Suppressor macrophage (primary cell): ENCODE measurements at places on chromosomes 5 and 9.
A peak's percentile ranks its signal among the peaks of the same experiment; 100 is the strongest.

DNA sequence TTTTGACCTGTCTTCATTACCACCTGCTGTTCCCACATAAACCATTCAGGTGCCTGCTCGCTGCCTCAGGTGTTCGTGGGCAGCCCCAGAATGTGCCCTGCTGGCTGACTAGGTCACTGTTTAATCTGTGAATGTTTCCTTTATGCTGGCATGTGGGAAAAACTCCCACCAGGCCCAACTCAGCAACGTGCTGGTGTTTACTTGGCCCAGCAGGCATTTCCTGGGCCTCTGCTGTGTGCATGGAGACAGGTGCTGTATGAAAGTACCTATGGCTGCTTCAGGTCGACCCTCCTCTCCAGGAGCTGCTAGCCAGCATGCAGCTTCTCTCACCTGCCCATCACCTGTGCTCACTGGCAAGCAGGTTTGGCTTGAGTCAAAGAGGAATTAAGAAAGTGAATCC is 65.8 kb downstream of the RAD23B start:
- DNase-seq: no peak

- no peak for DNase-seq
Observed at GRCh38 chr5:177049285-177049684, 26.8 kb downstream of the ZNF346 start.

DNA sequence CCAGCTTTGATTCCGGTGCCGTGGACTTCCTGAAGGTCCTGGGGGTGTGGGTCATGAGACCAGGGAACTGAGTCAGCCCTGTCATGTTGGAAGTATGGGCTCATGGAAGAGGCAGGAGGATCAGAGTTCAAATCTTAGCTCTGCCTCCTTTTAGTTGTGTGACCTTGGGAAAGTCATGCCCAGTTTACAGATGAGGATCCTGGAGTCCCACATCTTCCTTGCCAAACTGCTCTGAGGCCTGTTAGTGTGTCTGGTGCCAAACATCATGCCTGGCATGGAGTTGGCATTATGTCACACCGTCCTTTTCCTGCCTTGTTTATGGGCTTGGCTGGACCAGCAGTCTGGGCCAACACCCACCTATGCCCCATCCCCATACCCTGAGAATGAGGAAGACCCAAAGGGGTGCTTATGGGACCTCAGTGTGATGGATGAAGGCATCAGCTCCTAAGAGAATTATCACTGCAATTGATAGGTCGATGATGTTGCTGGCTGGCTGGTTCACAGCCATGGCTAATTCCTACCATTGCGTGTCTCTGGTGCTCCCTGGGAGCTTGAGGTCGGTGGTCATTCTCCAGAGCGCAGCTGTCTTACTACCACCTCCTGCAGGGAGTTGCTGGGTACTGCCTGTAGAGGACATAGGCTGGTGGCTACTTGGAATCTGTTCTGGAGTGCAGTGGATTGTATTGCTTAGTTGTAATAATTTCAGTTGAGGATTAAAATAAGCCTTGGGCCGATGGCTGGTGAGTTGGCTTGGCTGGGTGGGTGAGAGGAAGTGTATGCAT is 140.5 kb upstream of the PITX1 start:
- DNase-seq: no peak

- DNase-seq: peak; percentile 54
Observed at GRCh38 chr9:98251551-98251950, 3.9 kb downstream of the TBC1D2 start.

GRCh38 chr9:110142253-110142652 is 65.7 kb downstream of the C9orf152 start:
- no peak for DNase-seq

GRCh38 chr5:167160388-167160787 is 1131.1 kb upstream of the WWC1 start:
- DNase-seq: no peak

DNA sequence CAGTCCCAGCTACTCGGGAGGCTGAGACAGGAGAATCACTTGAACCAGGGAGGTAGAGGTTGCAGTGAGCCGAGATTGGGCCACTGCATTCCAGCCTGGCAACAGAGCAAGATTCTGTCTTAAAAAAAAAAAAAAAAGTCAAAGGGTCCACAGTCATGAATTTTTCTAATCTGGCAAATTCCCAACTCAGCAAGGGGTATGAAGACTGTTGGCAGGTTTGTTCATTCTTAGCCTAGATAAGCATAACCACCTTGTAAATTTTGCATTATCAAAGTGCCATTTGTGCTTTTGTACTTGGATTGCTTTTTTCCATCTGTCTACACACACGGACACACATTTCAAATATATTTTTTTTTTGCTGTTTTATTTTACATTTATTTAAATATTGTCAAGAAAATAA is 299.8 kb upstream of the NUDT12 start:
- no peak for DNase-seq

DNA sequence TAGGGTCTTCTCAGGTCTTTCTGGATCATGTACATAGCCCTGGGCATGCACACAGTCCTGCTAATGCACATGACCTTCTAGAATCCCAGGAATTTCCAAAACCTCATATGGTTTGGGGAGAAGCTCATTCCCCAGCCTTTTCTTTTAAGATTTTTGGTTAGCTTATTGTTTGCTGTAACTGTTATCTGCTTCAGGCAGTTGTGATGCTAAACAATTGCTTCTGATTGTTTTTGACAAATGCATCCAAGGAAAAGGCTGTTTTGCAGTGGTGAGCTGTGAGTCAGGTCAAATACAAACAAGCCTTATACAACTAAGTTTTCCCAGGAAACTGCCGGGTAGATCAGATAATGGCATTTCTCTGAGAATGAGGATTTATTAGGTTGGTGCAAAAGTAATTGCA is 32.7 kb downstream of the SMC5 start:
- no peak for DNase-seq

DNA sequence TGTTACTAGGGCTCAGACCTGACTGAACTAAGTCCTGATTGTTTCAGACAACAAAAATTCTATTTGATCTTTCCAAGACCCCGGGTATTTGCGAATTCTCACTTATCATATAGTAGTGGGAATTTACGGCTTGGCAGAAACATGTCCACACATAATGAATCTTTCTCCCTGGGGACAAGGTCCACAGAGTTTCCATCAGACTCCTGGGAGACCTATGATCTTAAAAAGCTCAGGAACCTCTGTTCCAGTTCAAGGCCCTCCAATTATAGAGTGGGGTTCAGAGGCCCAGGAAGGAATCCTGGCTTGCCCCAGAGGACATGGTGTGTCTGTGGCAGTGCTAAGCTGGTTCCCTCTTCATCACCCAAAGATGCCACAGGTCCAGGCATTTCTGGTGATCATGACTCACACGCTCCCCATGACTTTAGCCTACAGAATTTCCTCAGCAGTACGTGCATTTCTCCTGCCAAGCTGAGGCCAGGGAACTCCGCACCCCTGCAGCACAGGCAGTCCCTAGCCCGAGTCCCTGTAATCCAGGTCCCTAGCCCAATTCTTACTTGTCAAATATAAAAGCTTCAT is 12.6 kb downstream of the RAPGEF1 start:
- peak; percentile 82 for DNase-seq

DNA sequence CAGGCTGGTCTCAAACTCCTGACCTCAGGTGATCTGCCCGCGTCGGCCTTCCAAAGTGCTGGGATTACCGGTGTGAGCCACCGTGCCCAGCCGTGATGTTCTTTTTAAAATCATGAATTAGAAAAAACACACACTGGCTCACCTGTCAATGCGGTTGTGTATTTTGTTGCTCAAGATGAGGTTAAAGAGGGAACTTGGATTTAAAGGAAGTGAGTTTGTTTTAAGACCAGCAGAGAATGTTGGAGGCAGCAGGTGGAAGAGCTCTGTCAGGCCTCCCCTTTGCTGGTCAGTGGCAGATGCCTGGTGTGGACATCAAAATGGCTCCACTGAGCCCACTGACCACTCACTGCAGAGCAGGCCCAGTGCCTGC is 38.9 kb downstream of the WNK2 start:
- DNase-seq: no peak

- DNase-seq: no peak
Observed at GRCh38 chr9:68740561-68740960, 35.5 kb downstream of the PIP5K1B start.

DNA sequence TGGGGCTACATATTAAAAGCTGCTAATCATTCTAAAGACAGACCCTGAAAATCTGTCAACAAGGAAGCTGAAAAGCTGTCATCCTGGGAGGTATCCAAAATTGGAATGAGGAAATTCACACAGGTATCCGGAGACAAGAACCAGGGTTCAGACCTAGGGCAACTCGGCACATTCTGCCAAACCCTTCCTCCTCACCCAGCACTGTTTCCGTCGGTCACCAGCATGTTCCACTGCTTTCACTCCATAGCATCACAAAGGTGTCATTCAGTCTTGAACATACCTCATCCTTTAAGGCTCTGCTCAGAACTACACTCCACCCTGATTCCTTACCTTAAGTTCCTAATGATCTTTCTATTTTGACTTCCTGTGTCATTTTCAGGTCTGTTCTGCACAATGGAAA is 153.1 kb upstream of the RASA1 start:
- no peak for DNase-seq

GRCh38 chr5:141904551-141904950 is 19.1 kb upstream of the DELE1 start:
- DNase-seq: no peak

DNA sequence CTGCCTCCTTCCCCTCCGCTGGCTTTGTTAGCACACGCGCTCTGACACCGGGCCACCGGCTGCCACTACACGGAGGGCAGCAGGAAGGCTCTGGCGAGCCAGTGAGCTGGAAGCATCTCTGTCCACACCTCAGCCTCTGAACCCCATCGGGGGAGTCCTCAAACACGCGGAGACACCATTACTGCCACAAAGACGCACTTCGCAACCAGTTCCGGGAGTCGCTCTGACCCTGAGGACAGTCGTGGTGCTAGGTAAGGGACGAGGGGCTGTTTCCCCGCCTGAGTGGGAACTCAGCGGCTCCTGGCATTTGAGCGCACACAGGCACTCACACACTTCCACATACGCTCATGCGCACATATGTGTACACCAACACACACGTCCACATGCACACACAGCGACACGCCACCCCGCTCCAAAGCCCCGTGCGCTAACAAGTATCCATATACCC is 160.0 kb downstream of the C9orf152 start:
- DNase-seq: peak; percentile 39

- DNase-seq: no peak
Observed at GRCh38 chr5:115348175-115348574, 51.7 kb upstream of the CCDC112 start.

- no peak for DNase-seq
Observed at GRCh38 chr5:113271745-113272454, 162.9 kb downstream of the TSSK1B start.

GRCh38 chr9:33198165-33198564 is 31.0 kb upstream of the B4GALT1 start:
- DNase-seq: no peak

DNA sequence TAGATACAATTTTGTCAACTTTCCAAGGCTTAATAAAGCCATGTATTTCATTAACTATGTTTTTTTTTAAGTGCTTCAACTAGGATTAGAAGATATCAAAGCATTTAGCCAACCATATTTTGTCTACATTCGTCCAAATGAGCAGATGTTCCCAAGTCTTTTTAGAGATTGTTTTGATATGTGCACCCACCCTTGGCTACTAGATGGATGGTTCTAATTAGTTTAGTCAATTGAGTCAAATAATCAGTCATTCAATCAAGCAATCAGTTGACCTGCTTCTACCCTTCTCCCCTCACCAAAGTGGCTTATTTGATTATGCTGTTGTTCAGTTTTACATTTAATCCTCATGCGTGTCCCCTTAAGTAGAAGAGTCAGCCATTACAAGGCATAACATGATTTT is 319.5 kb upstream of the TNC start:
- no peak for DNase-seq

- no peak for DNase-seq
Observed at GRCh38 chr5:174732036-174733020, 7.9 kb downstream of the MSX2 start.

DNA sequence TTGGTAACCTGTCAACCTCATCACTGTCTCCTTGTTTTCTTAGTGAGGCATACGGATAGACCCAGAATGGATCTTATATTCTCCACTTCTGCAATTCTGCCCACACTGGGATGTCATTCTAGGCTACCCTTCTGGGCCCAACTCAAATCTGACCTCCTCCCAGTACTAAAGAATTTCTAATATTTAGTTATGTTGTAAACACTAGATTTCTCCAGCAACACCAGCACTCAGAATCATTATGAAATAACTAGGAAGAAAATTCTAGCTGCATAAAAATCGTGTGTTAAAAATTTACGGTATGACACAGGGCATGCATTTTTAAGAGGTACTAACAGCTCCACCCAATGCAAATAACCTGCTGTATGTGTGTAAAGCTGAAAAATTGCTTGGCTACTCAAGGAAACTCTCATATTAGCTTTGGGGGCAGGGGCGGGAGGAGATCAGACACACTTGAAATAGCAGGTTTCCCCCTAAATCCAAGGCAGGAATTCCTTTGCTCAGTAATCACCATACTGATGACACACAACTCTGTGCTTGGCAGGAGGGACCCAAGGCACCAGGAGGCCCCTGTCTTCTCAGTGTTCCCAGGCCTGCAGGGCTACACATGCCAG is 27.3 kb downstream of the MACROH2A1 start:
- DNase-seq: no peak

DNA sequence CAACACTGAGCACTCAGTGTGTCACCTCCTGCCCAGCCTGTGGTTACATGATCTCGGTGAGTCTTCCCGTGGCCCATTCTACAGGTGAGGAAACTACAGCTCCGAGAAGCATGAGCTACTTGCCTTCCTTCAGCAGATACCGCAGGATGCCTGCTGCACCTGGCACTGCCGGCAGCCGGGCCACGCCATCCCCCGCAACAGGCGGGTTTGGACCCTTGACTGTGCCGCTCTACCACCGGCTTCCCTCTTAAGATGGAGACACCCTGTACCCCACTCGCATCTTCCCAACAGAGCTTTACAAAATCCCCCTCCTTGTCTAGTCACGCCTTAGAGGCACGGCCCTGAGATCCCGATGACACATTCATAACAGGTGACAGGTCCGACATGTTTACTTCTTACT is 74.9 kb upstream of the OTULINL start:
- no peak for DNase-seq

DNA sequence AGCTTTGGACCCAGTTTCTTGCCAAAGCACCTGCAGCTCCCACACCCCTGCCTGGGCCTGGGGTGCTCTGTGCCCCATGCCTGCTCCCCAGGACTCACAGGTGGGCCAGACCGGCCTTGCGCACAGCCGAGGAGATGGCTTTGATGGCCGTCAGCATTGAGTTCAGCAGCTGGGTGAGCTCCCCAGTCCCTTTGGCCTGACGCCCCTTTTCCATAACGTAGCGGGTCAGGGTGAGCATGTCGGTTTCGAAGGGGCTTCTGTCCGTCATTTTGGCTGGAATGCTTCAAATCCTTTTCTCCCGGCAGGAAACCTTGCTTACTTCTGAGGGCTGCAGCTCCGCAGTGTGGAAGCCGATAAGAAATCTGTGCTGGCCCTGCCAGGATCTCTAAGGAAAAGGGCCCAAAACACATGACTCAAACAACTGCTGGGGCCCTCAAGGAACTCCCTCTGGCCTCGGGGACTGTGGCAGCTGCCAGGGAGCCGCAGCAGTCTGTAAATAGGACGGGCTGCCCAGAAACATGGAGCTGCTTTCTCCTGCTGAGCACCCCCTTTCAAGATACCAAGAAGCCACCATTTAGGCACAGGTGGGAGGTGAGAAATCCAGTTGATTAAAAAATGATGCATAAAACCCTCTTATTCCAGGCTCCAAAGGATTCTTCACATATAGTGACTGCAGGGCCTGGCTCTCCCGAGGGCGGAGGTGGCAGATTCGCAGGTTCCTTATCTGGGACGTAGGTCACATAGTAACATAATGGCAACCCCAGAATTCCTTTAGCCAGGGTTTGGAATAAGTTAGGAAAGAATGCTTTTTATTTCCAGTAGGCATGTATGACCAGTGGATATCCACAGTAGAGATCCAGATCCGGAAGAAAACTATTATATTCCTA is at the start of gene FBP2:
Gene FBP2, minus strand, starts transcription at position 366 of the 887 bp plus-strand sequence. Its CDS starts 98 bp downstream, at position 268.
- no peak for DNase-seq
